ENCODE measurements at places on chromosomes 2 and 18. TPM values are rescaled to one million over a fixed set of nuclear protein-coding genes. Genes with fewer than 3 reads are reported as not detected.

GRCh38 chr2:118638453-118638852 lies 209.0 kb downstream of the EN1 start:
- DNase-seq, result no peak

DNA sequence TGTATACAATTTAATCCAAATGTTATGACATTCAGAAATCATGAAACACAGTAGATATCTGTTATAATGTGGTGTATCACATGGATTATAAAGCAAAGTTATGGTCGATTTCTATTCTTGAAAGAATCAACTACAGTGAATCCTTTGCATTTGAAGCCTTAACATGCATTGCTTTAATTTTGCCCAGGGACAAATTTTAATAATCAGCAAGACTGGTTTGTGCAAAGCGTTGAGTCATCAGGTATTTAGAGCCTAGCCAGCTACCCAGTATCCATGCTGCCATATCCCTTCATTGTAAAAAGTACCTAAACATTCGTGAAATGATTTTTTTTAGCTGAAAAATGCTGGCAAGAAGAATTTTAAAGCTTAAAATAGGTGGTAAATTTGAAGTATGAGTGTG lies 8.9 kb upstream of the SPDYA start:
- DNase-seq, result no peak

DNA sequence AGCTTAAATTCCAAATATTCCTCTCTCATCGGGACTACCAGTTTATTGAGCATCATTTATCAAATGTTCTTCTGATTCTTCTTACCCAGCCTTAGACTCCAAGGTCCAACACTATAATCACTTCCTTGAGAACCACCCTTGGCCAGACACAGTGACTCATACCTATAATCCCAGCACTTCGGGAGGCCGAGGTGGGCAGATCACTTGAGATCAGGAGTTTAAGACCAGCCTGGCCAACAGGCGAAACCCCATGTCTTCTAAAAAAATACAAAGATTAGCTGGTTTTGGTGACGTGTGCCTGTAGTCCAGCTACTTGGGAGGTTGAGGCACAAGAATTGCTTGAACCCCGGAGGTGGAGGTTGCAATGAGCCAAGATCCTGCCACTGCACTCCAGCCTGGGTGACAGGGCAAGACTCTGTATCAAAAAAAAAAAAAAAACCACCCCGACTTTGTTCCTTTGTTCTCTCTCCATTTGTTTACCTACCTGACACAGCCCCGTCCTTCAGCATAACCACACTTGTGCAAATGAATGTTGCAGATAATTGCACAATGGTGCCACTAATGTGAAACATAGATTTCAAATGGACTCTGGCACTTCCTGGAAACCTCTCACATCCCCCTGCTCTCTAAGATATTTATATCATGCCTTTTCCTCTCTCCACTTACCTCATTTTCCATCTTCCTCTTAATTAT lies 38.9 kb upstream of the LPIN2 start:
- no peak for DNase-seq

DNA sequence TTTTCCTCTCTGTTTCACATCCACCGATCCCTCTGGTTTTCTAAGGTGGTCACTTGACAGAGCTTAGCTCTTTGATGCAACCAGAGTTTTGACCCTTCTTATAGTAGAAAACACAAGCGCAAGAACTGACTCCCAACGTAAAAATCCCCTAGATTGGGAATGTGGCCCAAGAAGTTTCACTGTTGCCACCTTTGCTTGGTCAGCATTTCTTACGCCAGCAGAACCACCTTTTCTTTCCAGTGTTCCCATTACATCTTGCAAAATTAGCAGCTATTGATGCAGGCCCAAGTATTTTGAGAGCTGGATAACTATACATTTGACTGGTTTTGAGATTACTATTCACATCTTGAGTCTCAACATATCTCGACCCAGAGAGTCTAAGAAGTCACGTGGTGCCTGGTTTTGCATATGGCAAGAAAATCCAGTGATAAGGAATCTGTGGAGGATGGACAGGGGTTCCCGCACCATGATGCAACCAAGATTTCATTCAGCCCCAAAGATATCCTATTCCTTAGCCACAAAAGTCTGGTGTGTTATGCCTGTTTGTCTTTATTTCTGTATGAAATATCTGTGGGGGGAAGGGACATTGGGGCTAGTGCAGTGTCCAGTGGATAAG lies 37.9 kb downstream of the FBLN7 start:
- no peak for DNase-seq

Gene FSIP2
- not detected for polyA plus RNA-seq

Gene CYP27A1
- 0.13 TPM for polyA plus RNA-seq

- no peak for DNase-seq
These were observed 12.7 kb upstream of the MAPRE2 start for GRCh38 chr18:35028536-35028935.

Gene POTEC
- not detected for polyA plus RNA-seq

DNA sequence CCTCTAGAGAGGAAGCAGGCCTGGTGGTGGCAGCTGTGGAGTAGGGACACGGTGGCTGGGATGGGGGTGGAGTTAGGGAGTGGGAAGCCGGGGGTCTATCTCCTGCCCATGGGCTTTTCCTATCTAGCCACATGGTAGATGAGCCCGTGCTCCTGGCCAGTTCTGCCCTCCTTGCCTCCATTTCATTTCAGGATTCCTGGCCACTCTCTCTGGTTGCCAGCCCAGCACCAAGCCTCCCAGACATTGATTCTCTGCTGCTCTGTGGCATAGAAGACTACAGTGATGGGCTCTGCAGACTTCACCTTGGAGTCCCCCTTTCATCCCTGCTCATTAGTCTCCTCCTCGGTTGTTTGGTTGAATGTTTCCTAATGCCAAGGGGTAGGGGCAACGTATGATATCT lies 19.4 kb downstream of the SIX3 start:
- DNase-seq, result no peak

Gene IL37
- polyA plus RNA-seq, result not detected

- DNase-seq, result no peak
These were observed 512.5 kb downstream of the RNF144A start for GRCh38 chr2:7429733-7430132.

DNA sequence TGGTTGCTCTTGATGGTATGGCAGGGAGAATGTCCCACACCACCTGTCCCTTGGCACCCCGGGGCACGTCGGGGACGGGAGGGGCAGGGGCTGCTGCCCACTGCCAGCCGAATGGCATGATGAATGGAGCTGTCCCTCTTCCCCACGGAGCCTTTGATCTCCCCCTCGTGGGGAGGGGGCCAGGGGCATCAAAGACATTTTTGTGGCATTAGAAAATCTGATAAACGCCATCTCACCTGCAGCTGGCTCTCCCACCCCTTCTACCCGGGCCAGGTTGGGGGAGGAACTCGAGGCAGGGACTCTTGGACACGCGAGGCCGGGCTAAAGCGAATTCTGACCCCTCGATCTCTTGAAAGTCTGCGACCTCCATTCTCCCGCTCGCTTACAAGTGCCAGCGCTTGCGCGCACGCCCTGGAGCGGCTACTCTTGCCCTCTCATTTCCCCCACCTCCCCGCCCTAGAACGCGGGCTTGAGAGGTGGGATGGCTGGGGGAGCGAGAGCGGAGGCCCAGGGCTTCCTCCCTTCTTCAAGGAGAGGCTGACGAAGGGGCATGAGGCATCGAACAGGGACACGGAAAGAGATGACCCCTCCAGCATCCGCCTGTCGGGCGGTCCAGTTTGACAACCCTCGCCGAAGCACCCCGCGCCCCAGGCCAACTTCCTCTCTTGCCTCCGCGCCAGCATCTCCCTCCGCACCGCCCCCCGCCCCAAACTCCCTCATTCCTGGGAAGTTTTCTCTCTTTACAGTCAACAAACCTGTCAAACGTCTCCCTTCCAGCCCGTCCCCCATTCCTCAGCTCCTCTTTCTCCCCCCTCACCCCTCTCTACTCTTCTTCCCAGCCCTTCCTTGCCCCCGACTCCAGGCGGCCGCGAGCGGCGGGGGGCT lies 692 bp upstream of the WNT6 start:
- no peak for DNase-seq

Gene FSHR
- not detected for polyA plus RNA-seq

DNA sequence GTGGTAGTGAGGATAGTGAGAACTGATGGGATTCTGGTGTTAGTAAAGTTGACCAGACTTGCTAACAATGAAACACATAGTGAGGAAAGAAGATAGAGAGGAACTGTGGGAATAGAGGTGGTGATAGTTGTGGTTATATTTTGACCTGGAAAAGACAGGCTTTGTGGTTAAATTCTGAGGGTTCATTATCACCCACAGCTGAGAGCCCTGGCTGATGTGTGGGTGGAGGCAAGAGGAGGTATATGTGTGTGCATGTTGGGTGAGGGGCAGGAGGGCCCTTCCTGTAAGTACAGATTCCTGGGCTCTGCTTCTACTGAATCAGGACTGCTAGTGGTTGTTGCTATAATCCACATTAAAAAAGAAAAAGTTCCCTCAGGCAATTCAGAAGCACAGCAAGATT lies 26.2 kb upstream of the TMEM163 start:
- no peak for DNase-seq

DNA sequence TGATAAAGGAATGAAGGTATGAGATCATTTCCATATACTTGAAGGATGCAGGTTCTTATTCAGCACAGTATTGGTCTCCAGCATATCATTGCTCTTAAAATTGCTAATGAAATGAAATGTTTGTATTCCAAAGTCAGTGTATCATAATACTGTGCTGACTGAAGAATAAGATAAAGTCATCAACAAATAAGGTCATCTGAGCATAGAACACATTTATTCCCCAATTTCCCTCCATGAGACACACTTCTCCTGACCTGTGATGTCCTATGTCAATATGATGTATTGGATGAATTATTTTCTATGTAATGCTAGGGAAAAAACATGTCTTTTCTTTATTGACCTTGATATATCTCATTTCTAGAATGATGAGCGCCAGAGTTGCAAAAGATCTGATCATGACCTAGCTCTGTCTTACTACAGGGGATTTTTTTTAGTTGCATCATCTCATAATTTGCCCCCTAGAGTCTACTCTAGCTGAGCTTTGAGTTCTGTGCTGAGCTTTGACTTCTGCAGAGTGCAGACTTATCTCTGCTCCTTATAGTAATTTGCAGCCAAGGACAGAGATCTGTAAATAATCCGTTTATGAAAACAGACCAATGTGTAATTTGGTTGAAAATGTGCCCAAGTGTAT lies 859.8 kb downstream of the TRIB2 start:
- no peak for DNase-seq

Gene ST8SIA5
- polyA plus RNA-seq, result not detected

Gene CD8B
- polyA plus RNA-seq, result 2.6 TPM

- no peak for DNase-seq
These were observed 9.2 kb downstream of the SLC4A5 start for GRCh38 chr2:74333896-74334586.

- no peak for DNase-seq
These were observed 55.7 kb downstream of the ANKMY1 start for GRCh38 chr2:240502059-240502429.

- no peak for DNase-seq
These were observed 98.9 kb upstream of the ODC1 start for GRCh38 chr2:10546975-10547391.

GRCh38 chr2:95380280-95380679 lies 22.2 kb upstream of the FAHD2A start:
- no peak for DNase-seq

Gene REG1B
- polyA plus RNA-seq, result not detected

DNA sequence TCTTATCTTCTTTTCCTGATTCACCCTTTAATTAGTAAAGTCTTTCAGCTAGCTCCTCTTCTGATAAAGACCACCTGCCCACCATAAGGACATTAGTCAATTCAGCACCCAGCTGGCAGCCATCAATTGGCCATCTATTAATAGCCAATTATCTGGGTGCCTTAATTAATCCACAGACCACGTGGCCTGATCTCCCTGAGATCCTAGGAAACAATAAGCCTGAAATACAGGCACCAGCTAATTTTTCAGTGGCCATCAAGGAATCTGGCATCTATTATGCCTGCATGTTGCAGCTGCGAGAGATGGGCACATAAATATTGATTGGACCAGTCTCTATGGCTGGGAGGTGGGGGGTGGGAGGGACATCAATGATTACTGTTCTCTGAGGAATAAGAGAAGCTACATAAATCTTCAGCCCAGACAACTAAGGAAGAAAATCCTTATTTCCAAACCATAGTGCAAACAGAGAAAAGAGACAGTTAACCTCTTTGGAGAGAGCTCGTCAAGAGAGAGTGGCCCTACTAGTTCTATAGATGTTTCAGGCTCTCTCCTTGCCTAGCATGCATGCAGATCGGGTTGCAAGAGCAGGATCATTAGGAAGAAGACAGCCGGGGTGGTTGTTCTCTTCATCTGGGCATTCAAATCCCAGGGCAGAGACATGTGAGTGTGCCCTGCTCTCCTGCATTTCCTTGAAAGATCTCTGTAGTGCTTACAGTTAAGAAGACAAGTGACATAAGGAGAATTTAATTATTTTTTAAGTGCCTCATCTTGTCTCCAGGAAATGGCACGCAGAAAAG lies 8.7 kb downstream of the GALNT14 start:
- DNase-seq, result no peak

DNA sequence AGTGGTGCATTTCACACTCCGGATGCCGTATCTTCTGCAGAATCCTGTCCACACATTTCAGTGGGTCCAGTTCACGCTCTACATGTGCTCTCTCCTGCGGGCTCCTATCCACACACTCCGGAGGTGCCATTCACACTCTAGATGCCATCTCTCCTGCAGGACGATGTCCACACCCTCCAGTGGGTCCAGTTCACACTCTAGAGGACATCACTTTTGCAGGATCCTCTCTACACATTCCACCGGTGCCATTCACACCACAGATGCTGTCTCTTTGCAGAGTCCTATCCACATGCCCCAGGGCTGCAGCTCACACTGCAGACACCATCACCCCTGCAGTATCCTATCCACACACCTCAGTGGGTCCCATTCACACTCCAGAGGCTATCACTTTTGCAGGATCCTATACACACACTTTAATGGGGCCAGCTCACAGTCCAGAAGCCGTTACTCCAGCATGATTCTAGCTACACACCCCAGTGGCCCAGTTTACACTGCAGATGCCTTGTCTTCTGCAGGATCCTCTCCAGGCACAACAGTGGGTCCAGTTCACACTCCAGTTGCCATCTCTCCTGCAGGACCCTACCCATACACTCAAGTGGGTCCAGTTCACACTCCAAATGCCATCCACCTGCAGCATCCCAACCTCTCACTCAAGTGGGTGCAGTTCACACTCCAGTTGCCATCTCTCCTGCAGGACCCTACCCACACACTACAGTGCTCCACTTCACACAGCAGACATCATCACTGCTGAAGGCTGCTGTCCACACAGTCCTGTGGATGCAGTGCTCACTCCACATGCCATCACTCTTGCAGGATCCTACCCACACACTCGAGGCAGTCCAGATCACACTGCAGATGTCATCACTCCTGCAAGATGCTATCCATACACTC lies 2.1 kb upstream of the PXDN start:
- no peak for DNase-seq

DNA sequence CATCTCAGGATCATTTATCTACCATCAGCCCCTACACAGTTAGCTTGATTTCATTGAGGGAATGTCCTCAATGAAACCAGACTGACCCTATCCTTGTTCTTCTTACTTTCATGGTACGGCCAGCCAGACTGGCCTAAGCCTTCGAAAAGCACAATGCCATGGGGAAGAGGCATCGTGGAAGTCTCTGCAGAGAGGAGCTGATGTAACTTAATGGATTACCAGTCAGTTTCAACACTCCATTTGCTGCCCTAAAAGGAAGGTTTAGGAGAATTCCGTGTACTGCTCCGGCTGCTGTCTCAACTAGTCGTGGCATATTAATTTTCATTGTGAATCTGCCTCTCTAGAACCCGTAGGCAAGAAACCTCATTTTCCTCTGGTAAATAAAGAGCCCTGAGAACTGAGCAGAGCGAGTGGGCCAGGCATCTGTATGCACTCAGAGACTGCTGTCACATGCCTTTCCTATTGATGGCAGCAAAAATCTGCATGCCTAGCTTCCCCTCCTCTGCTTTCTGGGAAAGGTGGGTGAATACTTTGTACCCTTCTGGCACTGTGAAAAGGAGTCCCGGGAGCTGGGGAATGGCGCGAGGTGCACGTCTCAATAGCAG lies 184.9 kb downstream of the KLHL29 start:
- no peak for DNase-seq
